ENCODE measurements at places on chromosomes 2 and 18.
A peak's percentile ranks its signal among the peaks of the same experiment; 100 is the strongest.

DNA sequence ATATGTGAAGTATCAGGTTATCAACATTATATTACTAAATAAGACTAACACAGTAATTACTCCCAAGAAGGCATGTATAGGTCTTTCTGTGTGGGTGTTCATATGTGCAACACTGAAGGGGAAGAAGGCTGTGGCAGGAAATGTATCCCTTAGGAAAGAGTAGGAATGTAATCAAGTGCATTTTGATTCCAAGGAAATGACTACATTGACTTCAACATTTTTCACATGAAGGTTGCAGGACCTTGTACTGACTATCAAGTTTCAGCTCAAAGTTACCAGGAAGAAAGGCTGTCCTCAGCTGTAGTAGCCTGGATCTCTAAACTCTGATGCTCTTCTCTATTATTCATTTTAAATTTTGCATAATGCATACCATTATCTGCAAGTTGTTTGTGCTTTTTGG lies 680.8 kb downstream of the NYAP2 start:
- no peak for DNase-seq

DNA sequence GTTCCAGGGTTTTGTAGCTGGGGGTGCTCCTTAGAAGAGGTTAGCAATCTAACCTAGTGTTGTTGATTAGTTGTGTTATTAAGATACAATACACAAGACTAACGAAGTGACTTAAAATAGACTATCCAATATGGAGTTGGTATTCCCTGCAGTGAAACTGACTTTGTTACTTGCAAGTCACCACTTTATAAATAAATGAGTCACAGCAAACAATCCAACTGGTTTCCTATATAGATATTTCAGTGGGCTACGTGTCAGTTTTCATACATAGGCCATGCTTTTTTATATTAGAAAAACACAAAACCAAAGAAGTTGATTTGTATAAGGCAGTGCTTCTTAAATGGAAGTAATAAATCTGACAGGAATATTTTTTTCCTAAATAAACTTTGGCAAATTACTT lies 274.0 kb downstream of the CAMKMT start:
- no peak for DNase-seq

- DNase-seq, result no peak
Measured at GRCh38 chr2:237341872-237342271, 72.1 kb downstream of the COL6A3 start.

DNA sequence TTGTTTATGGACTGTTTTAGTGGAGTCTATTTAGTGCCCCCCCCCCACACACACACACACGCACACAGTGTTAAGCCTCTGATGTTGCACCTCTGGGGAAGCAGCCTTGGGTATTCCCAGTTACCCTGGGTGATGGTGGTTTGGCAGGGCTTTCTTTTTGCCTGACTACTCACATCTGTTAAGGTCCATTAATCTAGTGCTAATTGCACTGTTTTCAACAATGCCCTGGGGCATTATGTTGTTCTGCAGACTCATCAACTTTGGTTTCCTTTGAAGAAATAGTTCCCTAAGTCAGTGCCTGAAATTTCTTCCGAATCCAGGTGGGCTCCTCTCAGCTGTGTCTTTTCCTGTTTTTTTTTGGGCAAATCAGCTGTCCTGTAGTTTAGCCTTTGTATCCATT lies 34.7 kb downstream of the SPOPL start:
- no peak for DNase-seq

- no peak for DNase-seq
Measured at GRCh38 chr2:231931481-231931915, 5.3 kb upstream of the NPPC start.

DNA sequence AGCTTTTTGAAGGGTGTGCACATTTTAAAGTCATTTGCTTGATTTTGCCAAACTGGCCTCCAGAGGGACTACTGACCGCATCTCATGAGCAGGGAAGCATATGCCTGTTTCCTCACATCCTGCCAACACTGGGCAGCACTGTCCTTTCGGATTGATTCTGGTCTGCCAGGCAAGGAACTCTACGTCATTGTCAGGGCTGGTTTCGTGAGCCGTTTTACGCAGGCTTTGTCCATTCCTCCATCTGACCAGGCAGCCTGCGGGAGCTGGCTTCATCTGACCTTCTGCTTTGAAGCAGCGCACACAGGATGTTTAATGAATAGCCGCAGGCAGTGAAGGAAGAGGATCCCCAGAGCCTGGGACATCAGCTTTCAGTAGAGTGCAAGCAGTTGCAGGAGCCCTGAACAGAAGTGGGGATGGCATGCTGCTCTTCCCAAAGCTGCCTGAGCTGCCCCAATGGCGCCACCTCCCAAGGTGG lies 46.3 kb upstream of the SEMA4C start:
- peak; percentile 82 for DNase-seq

DNA sequence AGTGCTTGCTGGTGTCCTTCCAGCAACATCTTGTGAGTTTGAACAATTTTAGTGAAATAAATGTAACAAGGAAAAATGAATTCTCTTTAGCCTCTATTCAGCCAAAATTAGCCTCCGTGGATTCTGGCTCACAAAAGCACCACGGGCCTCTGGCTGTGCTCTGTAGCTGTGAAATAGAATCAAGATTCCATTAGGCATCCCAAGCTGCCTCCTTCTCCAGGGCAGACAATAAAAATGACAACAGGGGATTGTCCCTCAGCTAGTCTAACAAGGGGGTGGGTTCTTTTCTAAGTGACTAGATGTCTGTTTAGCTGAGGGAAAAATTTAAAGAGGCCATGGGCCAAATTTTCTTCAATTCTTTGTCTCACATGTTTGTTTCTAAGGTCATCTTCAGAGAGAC lies 254.7 kb upstream of the FIGN start:
- DNase-seq, result no peak

DNA sequence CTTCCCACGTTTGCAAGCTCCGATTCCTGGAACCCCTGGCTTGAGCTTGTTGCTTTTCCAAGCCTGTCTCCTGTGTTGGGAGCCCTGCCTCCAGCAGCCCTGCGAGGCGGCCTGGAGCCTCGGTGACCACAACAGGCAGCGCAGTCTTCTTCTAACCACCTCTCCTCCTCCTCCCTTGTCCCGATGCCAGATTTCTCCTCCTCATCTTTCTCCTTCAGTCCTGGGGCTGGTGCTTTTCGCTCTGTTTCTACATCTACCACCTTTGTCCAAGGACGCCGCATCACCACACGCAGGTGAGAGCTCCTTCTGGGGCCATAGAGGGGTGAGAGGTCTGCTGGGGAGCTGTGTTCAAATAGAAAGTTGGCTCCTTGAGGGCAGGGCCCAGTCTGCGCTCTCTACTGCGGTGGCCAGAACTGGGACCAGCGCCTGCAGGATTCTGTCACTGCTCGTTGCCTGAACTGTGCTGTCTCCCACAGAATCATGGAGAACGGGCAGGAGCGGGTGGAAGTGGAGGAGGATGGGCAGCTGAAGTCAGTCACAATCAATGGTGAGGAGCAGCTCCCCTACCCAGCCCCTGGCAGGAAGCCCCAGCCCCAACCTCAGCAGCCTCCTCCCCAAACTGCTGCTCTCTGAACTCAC lies 3.9 kb downstream of the DNAJB2 start:
- no peak for DNase-seq

DNA sequence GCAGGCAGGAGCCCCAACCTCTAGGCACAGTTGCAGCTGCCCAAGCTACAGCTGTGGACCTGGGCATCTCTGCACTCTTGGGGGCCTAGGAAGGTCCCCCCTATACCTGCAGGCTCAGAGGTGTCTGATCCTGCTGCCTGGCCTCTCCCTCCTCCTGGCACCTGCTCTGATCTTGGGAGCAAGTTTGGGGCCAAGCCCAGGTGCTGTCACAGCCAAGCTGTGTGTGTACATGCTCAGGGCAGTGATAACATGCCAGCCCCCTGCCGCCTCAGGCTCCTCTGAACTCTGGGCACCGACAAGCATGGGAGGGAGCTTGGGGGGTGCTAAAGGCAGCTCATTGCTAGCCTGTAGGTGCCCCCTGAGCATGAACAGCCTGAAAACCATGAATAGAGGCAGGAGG lies 829.6 kb upstream of the VRK2 start:
- no peak for DNase-seq

GRCh38 chr2:138504546-138505235 lies 3.1 kb downstream of the SPOPL start:
- peak; percentile 43 for DNase-seq

- DNase-seq, result peak; percentile 56
Measured at GRCh38 chr2:208359632-208359986, 47.0 kb upstream of the PTH2R start.
